GM13976 (cell line): ENCODE measurements at places on chromosomes 16 and 17.

- DNase-seq = no peak
These were observed 41.1 kb downstream of the AHSP start for GRCh38 chr16:31568577-31569359.

- DNase-seq = no peak
These were observed 16.2 kb downstream of the VMP1 start for GRCh38 chr17:59723607-59724006.

- no peak for DNase-seq
These were observed 43.5 kb downstream of the GRB7 start for GRCh38 chr17:39781031-39781860.

- no peak for DNase-seq
These were observed 6.4 kb downstream of the SLC16A3 start for GRCh38 chr17:82235056-82235774.

DNA sequence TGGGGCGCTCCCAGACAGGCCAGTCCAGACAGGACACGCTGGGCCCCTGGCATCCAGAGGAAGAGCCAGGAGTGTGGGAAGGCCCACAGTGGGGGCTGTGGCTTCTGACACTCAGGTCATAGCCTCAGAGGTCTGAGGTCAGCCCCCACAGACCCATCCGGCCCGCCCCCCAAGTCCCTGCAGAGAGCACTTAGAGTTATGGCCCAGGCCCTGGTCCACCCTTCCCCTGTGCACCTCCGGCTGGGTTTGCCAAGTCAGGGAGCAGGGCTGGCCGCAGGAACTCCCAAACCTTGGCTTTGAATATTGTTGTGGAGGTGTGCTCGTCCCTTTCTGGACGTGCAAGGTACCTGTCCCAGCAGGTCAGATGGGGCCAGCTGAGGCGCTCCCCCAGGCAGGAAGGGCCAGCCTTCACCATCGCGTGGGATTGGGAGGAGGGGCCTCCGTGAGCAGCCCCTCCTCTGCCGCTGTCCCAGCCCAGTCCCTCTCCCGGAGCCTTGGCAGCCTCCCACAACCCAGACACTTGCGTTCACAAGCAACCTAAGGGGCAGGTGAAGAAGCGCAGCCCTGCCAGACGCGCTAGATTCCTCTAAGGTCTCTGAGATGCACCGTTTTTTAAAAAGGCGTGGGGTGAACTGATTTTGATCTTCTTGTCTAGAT, 74.6 kb downstream of the SOCS1 start:
- no peak for DNase-seq

- DNase-seq = no peak
These were observed 13.8 kb downstream of the ARSG start for GRCh38 chr17:68305142-68305541.

GRCh38 chr16:55033225-55034156, 102.8 kb downstream of the IRX5 start:
- no peak for DNase-seq

GRCh38 chr17:45018514-45018847, 33.0 kb downstream of the DCAKD start:
- no peak for DNase-seq

DNA sequence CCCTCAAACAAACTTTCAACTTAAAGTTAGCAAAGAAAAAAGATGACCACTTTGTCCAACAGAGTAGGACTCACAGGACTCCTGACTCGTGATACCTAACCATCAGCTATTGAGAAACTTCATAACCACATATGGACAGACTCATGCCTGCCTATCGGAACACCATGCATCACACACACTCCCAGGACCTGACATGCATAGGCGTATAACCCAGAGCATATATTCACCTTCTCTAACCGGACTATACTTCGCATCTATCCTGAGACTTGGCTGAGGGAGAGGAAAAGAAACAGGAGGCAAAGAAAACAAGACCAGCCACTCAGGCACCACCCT, 2.2 kb downstream of the PIP4K2B start:
- DNase-seq = no peak

GRCh38 chr17:66679631-66680517, 155.0 kb upstream of the CACNG5 start:
- DNase-seq = no peak

- no peak for DNase-seq
These were observed 27.0 kb upstream of the MMD start for GRCh38 chr17:55448681-55449080.

- DNase-seq = no peak
These were observed 55.1 kb downstream of the RPTOR start for GRCh38 chr17:80599546-80600305.

DNA sequence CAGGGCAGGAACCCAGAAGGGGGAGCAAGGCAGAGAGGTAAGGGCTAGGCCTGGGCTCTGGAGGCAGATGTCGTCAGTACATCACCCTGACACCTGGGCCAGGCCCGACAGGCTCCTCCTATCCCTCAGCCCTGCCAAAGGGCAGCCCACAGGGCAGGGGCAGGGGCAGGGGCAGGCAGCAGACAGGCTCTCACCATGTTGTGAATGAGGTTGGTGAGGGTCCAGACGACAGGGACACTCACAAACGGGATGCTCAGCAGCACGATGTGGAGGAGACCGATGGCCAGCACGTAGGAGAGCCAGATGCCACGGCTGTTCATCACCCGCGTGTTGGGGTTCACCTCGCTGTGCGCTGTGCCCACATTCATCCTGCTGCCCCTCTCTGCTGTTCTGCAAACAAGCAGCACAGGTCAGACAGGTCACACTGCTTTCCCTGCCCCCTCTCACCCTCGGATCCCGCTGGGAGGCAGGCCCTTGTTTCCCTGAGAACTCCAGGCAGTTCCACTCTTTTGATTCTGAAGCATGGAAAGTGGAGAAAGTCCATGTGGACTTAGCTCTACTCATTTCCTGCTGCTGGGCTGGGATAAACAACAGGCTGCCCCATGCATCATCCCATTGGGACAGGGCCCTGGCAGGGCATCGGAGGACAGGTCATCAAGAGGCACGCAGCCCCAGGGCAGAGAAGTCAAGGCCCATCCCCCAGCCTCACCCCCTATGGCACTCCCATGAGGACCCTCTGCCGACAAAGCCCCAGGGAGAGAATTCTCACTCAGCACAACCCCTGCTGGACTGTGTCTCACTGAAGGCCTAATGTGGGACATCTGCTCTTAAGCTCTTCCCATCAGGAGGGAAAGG, 3.3 kb downstream of the ORMDL3 start:
- no peak for DNase-seq

DNA sequence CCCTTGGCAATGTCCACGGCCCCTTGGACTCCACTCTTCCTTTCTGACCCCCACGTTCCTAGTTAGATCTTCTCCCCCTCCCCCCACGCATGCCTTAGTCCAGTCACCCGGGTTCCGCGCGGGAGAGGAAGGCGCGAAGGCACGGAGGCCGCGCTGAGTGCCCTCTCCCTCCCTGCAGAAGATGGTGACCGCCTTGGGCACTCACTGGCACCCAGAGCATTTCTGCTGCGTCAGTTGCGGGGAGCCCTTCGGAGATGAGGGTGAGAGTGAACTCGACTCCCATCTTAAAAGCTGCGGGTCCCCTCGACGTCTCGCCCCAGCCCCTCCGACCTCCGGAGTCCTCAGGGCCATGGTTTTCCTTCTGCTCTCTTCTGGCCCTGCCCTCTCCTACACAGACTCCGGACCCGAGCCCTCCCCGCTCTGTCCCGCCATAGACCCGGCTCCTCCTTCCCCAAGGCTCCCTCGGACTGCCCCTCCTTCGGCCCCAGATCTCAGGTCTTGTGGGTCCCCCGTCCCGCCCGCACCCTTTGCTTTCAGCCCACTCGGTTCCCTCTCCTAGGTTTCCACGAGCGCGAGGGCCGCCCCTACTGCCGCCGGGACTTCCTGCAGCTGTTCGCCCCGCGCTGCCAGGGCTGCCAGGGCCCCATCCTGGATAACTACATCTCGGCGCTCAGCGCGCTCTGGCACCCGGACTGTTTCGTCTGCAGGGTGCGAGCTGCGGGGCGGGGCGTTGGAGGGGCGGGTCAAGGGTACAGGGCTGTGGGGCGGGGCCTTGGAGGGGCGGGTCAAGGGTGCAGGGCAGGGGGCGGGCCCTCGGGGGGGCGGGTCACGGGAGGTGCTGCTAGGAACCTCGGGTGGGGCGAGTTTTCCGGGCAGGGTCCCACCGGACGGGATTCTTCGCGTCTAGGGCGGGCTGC, 4.6 kb downstream of the TGFB1I1 start:
- peak; percentile 93 for DNase-seq

DNA sequence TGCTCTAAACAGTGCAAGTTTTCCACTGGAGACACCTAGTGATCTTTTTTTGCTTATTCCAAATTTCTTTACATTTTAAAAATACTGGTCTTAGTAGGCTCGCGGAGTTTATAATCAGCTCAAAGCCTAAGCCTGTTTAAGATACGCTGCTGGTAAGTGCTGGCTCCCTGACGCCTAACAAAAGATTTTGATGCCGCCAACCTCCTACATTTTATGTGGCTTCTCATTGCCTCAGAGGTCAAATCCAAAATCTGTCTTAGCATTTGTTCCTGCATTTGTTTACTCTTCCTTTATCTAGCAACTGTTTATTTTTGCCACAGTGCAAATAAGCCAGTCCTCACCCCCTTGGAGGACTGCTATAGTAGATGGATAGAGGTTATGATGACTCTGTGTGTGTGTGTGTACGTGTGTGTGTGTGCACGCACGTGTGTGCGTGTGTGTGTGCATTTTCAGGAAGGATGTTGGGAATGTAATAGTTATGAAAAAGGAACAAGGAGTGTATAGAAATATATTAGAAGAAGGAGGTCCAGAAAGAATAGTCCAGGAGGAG, 24.8 kb downstream of the HS3ST3B1 start:
- DNase-seq = no peak

DNA sequence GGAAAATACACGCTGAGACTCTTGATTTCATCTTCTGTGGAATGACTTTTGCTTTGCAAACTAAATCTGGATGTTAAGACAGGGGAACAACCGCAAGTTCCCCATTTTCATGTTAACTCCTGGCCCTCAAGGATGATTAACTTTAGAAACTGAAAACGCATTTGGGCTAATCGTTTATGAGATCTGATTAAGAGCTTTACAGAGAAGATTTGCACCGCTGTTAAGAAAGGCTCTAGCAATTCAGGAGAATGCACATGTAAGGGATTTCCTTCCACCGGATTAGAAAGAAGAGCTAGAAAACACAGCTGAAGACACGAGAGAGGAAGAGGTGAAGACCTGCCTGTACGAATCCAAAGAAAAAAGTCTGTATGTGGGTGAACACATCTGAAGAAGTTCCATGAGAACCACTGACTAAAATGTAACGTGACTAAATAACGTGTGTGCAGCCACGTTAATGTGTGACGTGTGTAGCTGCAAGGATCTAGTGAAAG, 106.4 kb downstream of the YPEL2 start:
- DNase-seq = no peak

GRCh38 chr16:85557971-85558657, 55.0 kb upstream of the GSE1 start:
- no peak for DNase-seq

DNA sequence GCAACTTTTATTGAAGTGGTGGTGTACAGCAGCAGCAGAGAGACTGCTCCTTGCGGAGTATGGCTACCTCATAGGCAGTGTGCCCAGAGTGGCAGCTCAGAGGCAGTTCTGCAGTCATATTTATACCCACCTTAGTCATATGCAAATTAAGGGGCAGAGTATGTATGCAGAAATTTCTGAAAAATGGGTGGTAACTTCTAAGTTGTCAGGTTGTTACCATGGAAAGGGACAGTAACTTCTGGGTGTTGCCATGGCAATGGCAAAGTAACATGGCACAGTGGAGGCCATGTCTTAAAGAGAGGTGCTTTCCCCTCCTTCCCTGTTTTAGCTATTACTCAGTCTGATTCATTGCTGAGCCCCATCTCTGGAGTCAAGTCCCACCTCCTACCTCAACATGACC, 53.4 kb downstream of the MEOX1 start:
- DNase-seq = no peak

DNA sequence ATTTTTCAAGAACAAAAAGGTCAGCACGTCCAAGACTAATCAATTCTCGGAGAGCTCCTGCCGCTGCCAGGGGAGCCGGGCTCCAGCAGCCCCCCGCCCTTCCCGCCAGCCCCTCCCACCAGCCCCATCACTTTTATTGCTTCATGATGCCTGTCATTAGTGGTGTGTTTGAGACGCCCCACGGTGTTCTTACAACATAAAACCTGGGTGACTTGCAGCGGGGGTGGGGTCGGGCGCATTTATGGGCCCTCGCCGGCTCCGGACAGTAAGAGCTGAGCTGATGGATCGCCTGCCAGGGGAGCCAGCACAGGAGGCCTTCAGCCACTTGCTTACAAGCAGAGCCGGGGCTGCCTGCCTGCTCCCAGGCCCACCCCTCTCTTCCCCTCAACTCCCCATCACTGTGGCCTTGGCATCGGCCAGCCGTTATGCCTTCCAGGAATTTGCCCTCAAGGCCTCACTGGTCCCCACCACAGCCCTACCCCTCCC, 82.9 kb upstream of the CBX4 start:
- DNase-seq = no peak

DNA sequence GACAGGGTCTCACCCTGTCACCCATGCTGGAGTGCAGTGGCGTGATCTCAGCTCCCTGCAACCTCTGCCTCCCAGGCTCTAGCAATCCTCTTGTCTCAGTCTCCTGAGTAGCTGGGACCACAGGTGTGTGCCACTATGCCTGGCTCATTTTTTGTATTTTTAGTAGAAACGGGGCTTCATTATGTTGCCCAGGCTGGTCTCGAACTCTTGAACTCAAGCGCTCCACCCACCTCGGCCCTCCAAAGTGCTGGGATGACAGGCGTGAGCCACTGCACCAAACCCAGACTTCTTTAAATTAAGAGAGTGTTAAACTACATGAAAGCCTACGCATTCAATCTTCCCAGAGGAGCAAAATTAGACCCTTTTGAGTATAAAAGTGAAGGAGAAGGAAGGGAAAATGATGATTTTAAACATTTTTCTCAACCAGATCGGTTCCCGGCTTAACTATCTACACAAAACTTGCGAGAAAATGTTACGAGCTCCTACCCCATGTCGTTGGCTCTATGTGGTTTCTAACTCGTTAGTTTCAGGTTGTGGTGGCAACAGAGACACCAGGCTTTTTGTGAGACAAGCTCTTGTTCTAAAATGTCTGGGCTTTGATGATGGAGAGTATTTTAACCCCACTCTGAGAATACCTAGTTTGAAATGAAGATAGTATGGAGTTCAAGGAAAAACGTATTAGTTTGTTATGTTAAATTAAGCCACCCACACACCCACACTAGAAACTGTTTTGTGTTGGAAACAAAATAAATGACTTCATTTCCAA, 26.3 kb downstream of the STAT5B start:
- no peak for DNase-seq

- no peak for DNase-seq
These were observed 14.7 kb upstream of the NACA2 start for GRCh38 chr17:61605692-61606091.

- no peak for DNase-seq
These were observed 1.0 kb upstream of the EPN3 start for GRCh38 chr17:50531428-50532025.

GRCh38 chr17:47213540-47213939, 4.4 kb downstream of the MYL4 start:
- no peak for DNase-seq
